ENCODE measurements at places on chromosomes 4 and X.

- DNase-seq, result no peak
These were observed 318.2 kb upstream of the RASGEF1B start for GRCh38 chr4:81789741-81790399.

- DNase-seq, result no peak
These were observed 35.2 kb upstream of the GRIA2 start for GRCh38 chr4:157185363-157185762.

GRCh38 chr4:156505341-156505955, 466.2 kb downstream of the PDGFC start:
- DNase-seq, result peak; percentile 59

- DNase-seq, result no peak
These were observed 52.3 kb upstream of the NKX1-1 start for GRCh38 chr4:1458581-1458980.

DNA sequence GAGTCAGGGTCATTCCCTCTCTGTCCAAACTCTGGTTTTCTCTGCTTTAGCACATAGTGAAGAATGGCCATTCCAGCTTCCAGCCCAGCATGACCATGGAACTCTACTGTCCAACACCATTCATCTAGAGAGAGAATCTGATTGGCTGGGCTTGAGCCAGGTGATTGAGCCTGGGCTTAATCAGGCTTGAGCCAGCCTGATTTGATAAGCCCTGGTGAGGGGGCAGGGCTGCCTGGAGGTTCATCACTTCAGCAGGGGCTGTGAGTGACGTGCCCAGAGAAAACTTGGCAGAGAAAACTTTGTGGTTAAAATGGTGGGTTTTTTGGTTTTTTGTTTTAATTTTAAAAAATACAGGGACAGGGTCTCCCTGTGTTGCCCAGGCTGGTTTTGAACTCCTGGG, 62.5 kb downstream of the KIAA0232 start:
- no peak for DNase-seq

GRCh38 chrX:53511322-53511721, 77.2 kb upstream of the HSD17B10 start:
- no peak for DNase-seq

DNA sequence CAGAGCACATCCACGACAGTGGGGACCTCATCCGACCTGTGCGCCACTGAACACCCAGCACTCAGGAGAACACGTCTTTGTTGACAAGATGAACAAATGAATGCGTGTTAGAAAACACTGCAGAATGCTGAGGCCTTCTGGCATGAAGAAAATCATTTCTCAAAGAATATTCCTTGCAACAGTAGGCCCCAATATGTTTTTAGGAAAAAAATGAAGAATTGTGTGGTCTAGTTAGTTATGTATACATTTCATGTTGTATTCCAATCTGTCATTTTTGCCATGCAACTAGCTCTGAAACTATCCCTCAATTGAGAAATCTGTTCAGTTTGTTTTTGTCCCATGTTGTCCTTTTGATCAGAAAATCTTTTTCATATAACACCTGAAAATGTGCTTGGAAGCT, 77.4 kb upstream of the MAD2L1 start:
- DNase-seq, result no peak

Measured in GM23338 (cell line).